Activated CD4-positive, alpha-beta T cell treated with anti-CD3 and anti-CD28 coated beads, Interleukin-2, amount 50 U/mL, for 48 hours (primary cell): ENCODE measurements at places on chromosomes 7 and 10.

GRCh38 chr7:106068986-106069385, 43.1 kb downstream of the SYPL1 start:
- DNase-seq = no peak

GRCh38 chr7:48053736-48054135, 18.4 kb downstream of the C7orf57 start:
- DNase-seq = no peak

- no peak for DNase-seq
These were observed 1325.5 kb downstream of the REEP3 start for GRCh38 chr10:64846700-64847099.

GRCh38 chr7:11355399-11356005, 381.8 kb downstream of the PHF14 start:
- DNase-seq = no peak

DNA sequence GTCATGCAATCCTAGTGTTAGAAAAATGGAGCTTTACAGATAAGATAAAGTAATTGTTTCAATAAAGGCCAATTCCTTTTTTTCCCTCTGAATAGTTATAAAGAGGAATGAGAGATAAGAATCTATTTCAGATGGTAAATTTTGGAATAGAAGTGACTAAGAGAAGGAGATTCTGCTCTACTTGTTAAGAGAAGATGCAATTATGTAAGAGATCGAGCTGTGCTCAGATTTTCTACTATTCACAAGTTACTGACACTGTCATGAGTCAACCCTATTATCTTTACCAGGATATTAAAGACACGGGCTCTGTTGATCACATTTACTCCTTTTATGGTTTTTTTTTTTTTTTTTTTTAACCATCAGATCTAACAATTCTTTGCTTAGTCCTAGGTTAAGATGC, 511.3 kb downstream of the ARL4A start:
- no peak for DNase-seq

DNA sequence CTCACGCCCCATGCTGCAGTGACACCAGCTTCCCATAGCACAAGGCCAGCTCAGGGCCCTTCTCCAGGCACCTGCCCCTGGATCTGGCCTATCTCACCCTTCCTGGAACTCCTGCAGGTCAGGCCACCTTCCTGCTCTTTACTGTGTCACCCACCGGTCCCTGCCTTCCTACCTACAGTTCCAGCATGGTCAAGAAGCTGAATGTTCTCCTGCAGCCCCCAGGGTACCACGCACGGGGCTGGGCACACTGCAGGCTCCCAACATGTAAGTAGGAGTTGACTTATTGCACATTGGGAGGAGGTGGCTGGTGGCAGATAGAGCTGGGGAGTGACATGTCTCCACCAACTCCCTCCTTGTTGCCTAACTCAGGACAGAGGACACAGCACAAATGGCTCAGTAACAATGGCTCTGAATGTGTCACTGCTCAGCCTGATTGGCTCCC, 14.5 kb downstream of the ITPRIP start:
- no peak for DNase-seq
